ENCODE measurements at places on chromosomes 2 and 18. TPM values are rescaled to one million over a fixed set of nuclear protein-coding genes. Genes with fewer than 3 reads are reported as not detected.

Gene SPP2
- total RNA-seq, result not detected

GRCh38 chr2:47274054-47274782, 119.1 kb upstream of the STPG4 start:
- H3K27ac ChIP-seq, result no peak overlapping the region
- H3K4me1 ChIP-seq, result peaks cover 4% of the 10 kb centered on the region
- no peaks in the 10 kb centered on the region for H3K36me3 ChIP-seq
- no peak for DNase-seq

Gene PHOSPHO2
- 4.2 TPM for total RNA-seq

DNA sequence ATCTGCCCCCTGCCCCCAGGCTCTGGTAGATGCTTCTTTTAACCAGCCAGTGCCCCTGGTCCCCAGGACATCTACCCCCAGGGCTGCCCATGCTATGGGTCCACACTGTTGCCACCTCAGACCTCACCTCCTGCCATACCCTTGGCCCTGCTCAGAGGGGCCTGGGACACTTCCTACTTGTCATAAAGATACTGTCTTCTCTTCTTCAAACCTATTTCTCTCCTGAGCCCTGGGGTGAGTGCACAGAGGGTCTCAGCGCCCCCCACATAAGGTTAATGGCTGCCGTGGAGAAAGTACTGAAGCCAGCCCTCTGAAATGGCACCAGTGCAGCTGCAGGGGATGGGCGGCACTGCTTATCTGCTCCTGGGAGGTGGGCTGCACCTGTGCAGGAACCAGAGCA, 77.6 kb upstream of the MGAT4A start:
- no peak for DNase-seq
- H3K4me1 ChIP-seq, result peaks cover 8% of the 10 kb centered on the region
- no peak overlapping the region for H3K4me3 ChIP-seq
- no peak overlapping the region for H3K27ac ChIP-seq
- peaks cover 16% of the 10 kb centered on the region for H3K27me3 ChIP-seq

DNA sequence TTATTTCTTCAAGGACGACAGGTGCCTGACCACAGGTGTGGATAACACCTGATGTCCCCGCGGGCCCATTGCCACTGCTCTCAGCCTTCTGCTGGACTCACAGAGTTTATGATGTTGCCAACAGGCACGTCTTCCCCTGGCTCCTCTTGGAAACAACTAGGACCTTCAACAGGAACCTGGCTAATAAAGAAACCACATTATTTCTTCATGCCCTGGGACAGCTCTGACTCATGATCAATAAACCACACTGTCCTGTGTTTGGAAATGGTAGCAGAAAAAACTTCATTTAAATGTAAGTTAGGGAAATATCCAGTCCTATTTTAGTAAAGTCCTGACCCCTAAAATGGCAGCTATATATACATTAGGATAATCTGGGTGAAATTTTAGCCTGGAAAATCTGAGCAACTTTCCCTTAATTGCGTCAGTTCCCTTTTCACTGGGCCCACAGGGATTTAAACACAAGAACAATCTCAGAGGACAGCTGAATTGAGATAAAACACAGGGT, 158.9 kb downstream of the VAPA start:
- no peak overlapping the region for H3K4me3 ChIP-seq
- no peak for DNase-seq
- H3K27me3 ChIP-seq, result no peaks in the 10 kb centered on the region

- H3K4me1 ChIP-seq, result no peaks in the 10 kb centered on the region
- H3K36me3 ChIP-seq, result peaks cover 45% of the 10 kb centered on the region
- H3K27ac ChIP-seq, result no peak overlapping the region
- H3K27me3 ChIP-seq, result no peaks in the 10 kb centered on the region
- no peak for DNase-seq
Observed at GRCh38 chr2:241417626-241418025, 61.5 kb downstream of the FARP2 start.

DNA sequence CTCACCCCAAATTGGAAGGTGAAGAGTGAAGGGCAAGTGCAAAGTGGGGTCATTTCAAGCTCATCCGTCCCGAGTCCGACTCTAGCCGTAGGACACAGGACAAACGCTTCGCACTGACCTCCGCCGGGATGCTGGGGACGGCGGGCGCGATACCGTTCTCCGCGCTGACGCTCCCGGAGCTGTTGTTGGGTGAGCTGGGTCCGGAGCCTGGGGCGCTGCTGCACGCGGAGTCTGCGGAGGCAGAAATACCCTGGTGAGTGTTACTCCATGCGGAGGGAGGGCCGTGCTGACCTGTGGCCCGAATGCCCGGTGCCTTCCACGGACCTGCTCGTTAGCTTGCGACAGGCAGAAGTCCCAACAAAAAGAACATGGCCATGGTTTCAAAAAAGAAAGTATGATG, 261.3 kb downstream of the HDAC4 start:
- peaks cover 3% of the 10 kb centered on the region for H3K4me1 ChIP-seq

Gene LOXHD1
- not detected for total RNA-seq

GRCh38 chr2:18721038-18721922, 131.9 kb upstream of the NT5C1B start:
- no peaks in the 10 kb centered on the region for H3K27me3 ChIP-seq
- H3K36me3 ChIP-seq, result no peaks in the 10 kb centered on the region
- H3K27ac ChIP-seq, result no peak overlapping the region
- no peak overlapping the region for H3K4me3 ChIP-seq
- H3K4me1 ChIP-seq, result no peaks in the 10 kb centered on the region

- no peak overlapping the region for H3K4me3 ChIP-seq
- H3K4me1 ChIP-seq, result peaks cover 46% of the 10 kb centered on the region
- no peak overlapping the region for H3K27ac ChIP-seq
- H3K27me3 ChIP-seq, result no peaks in the 10 kb centered on the region
Observed at GRCh38 chr2:101778102-101778501, 80.6 kb downstream of the MAP4K4 start.

DNA sequence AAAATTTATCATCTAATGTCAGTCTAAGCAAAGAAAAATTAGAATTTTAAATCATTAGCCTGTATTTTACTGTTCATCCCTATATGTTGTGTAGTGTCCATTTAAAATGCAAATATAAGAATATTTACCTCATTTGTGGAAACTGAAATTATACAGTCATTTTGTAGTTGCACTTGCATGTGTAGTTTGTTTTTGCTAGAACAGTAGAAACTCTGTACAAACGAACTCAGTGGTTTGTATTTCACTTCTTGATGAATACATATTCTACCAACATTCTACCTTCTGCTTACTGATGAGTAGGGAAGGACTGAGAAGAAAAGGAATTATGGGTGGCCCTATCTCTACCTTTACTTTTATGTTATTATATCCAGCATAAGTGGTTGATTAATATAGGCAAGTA, 29.7 kb downstream of the BMPR2 start:
- H3K27me3 ChIP-seq, result no peaks in the 10 kb centered on the region
- no peak for DNase-seq
- no peak overlapping the region for H3K27ac ChIP-seq
- H3K36me3 ChIP-seq, result no peaks in the 10 kb centered on the region
- H3K4me1 ChIP-seq, result peaks cover 1% of the 10 kb centered on the region

GRCh38 chr18:1998121-1998520, 573.2 kb downstream of the METTL4 start:
- no peak for DNase-seq
- H3K4me3 ChIP-seq, result no peak overlapping the region
- H3K4me1 ChIP-seq, result no peaks in the 10 kb centered on the region
- no peak overlapping the region for H3K27ac ChIP-seq
- H3K27me3 ChIP-seq, result no peaks in the 10 kb centered on the region

DNA sequence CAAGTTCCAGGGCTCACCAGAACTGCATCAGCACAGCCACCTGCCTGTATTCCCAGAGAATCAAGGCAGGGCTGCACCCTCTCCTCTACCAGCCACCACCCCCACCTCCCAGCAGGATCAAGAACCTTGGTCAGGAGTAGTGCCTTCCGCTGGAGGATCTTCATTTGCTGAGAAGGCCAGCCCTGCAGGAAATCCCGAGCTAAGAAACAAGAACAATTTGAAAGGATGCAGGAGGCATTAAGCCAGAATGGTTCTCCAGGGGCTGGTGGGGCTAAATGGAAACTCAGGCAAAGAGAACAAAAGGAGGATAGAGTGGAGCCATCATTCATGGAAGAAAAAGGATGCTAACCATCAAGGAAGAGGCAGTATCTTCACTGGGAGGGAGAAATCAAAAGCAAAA, 147.3 kb upstream of the SLC14A2 start:
- no peaks in the 10 kb centered on the region for H3K36me3 ChIP-seq
- no peak overlapping the region for H3K27ac ChIP-seq
- DNase-seq, result no peak
- H3K27me3 ChIP-seq, result no peaks in the 10 kb centered on the region
- no peaks in the 10 kb centered on the region for H3K4me1 ChIP-seq

GRCh38 chr18:63951302-63951705, 2.2 kb downstream of the HMSD start:
- H3K27ac ChIP-seq, result peak overlapping the region; percentile 23
- DNase-seq, result no peak
- H3K36me3 ChIP-seq, result peaks cover 10% of the 10 kb centered on the region
- H3K27me3 ChIP-seq, result no peaks in the 10 kb centered on the region
- H3K4me3 ChIP-seq, result peak overlapping the region; percentile 23

DNA sequence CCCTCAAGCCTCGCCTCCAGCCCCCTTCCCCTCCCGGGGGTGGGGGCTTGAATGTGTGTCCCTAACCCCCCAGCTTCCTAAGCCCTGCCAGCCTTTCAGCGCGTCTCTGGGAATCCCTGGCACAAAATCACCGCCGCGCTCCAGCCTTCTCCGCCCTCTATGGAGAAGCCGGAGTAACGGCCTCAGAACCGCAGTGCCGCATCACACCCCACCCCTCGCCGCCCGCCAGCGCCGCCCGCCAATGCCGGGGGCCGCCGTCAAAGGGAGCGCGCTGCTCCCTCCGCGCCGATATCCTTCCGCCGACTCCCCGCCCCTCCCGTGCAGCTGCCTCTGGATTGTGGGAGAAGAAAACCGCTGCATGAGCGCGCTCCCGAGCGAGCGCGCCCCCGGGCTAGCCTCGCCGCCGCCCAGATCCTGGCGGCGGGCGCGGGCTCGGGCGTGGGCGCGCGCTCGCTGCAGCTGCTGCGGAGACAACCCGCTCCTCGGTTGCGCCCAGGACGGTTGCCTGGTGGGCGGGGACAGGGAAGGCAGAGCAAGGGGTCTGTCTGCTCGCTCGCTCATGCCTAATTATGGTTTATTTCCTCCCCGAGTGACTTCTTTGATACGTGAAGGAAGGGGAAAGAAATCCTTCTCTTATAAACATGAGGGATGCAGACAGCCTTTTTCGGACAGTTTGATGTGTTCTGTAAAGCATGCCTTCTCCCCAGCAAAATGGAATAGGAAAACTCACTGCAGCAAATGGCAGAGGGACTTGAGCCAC, at the start of gene CCDC88A:
TSS of gene CCDC88A (minus strand) at position 178 of the 760 bp plus-strand sequence. CDS start 777 bp downstream, outside the sequence.
- H3K36me3 ChIP-seq, result no peaks in the 10 kb centered on the region
- peaks cover 29% of the 10 kb centered on the region for H3K27me3 ChIP-seq
- peak within 1 kb of the TSS; percentile 69 for H3K27ac ChIP-seq
- H3K4me3 ChIP-seq, result peak within 1 kb of the TSS; percentile 91
- H3K4me1 ChIP-seq, result peaks cover 27% of the 10 kb centered on the region
- peak; percentile 86 for DNase-seq

DNA sequence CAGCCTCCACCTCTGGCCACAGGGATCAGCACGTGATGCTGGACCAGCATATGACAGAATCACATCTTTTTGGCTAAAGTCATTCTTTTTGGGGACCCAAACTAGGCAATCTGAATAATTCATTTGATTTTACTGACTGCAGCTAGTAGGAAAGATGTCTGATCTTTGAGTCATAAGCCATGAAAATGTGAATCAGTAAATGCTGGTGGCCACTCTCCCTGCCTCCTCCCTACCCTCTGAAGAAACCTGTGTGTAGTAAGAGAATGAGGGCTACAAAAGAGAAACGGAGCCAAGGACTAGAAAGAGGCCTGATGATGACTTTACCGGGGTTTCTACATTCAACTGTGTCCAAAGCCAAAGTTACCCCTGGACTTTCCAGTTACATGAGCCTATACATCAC, 10.1 kb upstream of the LRPPRC start:
- H3K4me1 ChIP-seq, result peaks cover 10% of the 10 kb centered on the region
- H3K27ac ChIP-seq, result no peak overlapping the region
- H3K4me3 ChIP-seq, result no peak overlapping the region
- DNase-seq, result no peak
- peaks cover 13% of the 10 kb centered on the region for H3K27me3 ChIP-seq
- no peaks in the 10 kb centered on the region for H3K36me3 ChIP-seq

DNA sequence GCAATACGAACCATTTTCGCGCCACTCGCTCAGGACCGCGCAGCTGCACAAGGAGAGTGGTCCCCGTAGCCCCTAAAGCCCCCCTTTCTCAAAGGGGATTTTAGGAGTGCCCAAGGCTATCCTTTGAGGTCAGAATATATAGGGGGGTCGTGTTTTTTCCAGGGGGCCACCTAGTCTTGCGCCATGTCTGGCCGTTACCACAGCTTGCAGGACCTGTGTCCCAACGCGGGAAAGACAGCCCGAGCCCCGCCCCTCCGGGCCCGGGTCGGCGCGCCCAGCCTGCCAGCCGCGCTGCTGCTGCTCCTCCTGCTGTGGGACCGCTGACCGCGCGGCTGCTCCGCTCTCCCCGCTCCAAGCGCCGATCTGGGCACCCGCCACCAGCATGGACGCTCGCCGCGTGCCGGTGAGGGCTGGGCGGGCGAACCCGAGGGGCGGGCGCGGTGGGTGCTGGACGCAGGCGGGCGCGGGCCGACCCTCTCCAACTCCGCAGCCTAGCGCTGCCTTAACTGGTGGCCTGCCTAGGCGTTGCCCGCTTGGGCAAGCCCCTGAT, at the start of gene CDCA7:
TSS of gene CDCA7 (plus strand) at position 291 of the 550 bp plus-strand sequence. CDS start at position 383, 92 bp downstream.
- peak within 1 kb of the TSS; percentile 98 for H3K27ac ChIP-seq
- H3K36me3 ChIP-seq, result peaks cover 39% of the 10 kb centered on the region
- peaks cover 59% of the 10 kb centered on the region for H3K4me1 ChIP-seq
- peak within 1 kb of the TSS; percentile 92 for H3K4me3 ChIP-seq

Gene ATOH8
- total RNA-seq, result 0.07 TPM

Gene CD8B2
- not detected for total RNA-seq

Gene RUFY4
- total RNA-seq, result not detected

DNA sequence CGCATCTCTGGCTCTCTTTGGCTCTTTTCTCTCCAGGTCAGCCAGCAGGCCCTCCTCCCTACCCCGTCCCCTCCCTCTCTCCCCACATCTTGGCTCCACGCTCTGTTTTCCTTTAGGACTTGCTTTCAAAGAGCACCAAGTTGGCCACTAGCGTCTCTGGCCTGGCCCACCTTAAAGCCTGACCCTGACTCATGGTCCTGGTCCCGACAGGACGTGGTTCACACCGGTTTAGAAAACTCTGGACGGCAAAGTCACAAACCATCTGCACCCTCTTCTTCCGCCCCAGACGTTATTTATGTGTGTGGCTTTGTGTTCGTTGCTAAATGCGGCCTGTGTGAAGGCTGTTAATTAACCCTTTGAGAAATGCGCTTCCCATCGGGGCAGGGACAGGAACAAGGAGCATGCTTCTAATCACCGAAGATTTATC, 169.0 kb upstream of the HAAO start:
- no peaks in the 10 kb centered on the region for H3K36me3 ChIP-seq
- no peak overlapping the region for H3K27ac ChIP-seq
- H3K27me3 ChIP-seq, result peaks cover 19% of the 10 kb centered on the region
- peaks cover 8% of the 10 kb centered on the region for H3K4me1 ChIP-seq

Gene UPP2
- not detected for total RNA-seq

Gene RPL31
- 1,195 TPM for total RNA-seq

- H3K27ac ChIP-seq, result no peak overlapping the region
- DNase-seq, result no peak
- no peaks in the 10 kb centered on the region for H3K27me3 ChIP-seq
- H3K4me3 ChIP-seq, result no peak overlapping the region
- H3K36me3 ChIP-seq, result no peaks in the 10 kb centered on the region
Observed at GRCh38 chr18:12772111-12772510, 69.3 kb downstream of the PSMG2 start.

Gene FTCDNL1
- total RNA-seq, result 2.6 TPM
